T-helper 2 cell treated with Interferon-gamma antibody and Interleukin-4, amounts not matched to agents 100 ng/mL and 5 ng/mL, for 36 hours (primary cell): ENCODE measurements at places on chromosomes 5 and 9. TPM values are rescaled to one million over a fixed set of nuclear protein-coding genes. Genes with fewer than 3 reads are reported as not detected.

EGFLAM gene
- not detected in 2 replicates for total RNA-seq

CAVIN4 gene
- total RNA-seq, result 0.43 and 0.66 TPM in 2 replicates

ADRA1B gene
- total RNA-seq, result not detected in 2 replicates

RASEF gene
- total RNA-seq, result not detected in 2 replicates

MYOT gene
- not detected in 2 replicates for total RNA-seq

PAIP1 gene
- total RNA-seq, result 37.1 and 41.3 TPM in 2 replicates

SLC23A1 gene
- total RNA-seq, result 5.2 and 6.0 TPM in 2 replicates

FCN2 gene
- total RNA-seq, result not detected in 2 replicates

CARTPT gene
- not detected in 2 replicates for total RNA-seq

SPATA31D1 gene
- not detected in 2 replicates for total RNA-seq

TMEFF1 gene
- 0.16 and 0.27 TPM in 2 replicates for total RNA-seq

IFNB1 gene
- total RNA-seq, result not detected in 2 replicates

FRMPD1 gene
- not detected in 2 replicates for total RNA-seq

HEXB gene
- 58.8 and 66.8 TPM in 2 replicates for total RNA-seq
